ENCODE measurements at places on chromosomes 7 and 10. TPM values are rescaled to one million over a fixed set of nuclear protein-coding genes. Genes with fewer than 3 reads are reported as not detected.

Gene C10orf67
- total RNA-seq: 0.09 TPM

Gene SLC26A3
- total RNA-seq: not detected

Gene TMEM236
- total RNA-seq: 0.05 TPM

Gene NUDT1
- total RNA-seq: 98.7 TPM

Gene PLAU
- total RNA-seq: 87.2 TPM

Gene ZNF775
- 3.7 TPM for total RNA-seq

Gene ENO4
- total RNA-seq: 0.10 TPM

Gene GHRHR
- not detected for total RNA-seq

Gene SEC23IP
- total RNA-seq: 59.7 TPM

Gene MCM10
- 23.8 TPM for total RNA-seq

Gene NOD1
- 5.0 TPM for total RNA-seq

Gene SPDYE5
- total RNA-seq: not detected

Gene ANXA8
- total RNA-seq: 30.7 TPM

Gene MACC1
- total RNA-seq: not detected

Gene WEE2
- total RNA-seq: not detected

Gene ASIC3
- total RNA-seq: 10.5 TPM

Gene MKI67
- total RNA-seq: 65.1 TPM

Gene CTTNBP2
- total RNA-seq: 0.67 TPM

Gene LIPM
- not detected for total RNA-seq

Gene COL17A1
- 2.2 TPM for total RNA-seq

Gene RELN
- total RNA-seq: 0.04 TPM

Gene SCIN
- 0.31 TPM for total RNA-seq

Gene FFAR4
- 0.13 TPM for total RNA-seq

Gene TMEM213
- not detected for total RNA-seq

Gene PRKG1
- total RNA-seq: not detected

Gene PNPLA8
- 16.2 TPM for total RNA-seq

Gene OGDH
- total RNA-seq: 32.7 TPM

Gene OR6B1
- total RNA-seq: not detected

Gene TRIM74
- total RNA-seq: 0.39 TPM

Gene LIPJ
- not detected for total RNA-seq

Gene GCC1
- total RNA-seq: 14.0 TPM

Gene KCNH2
- 5.7 TPM for total RNA-seq

Gene SFRP4
- total RNA-seq: 3.7 TPM

Gene SPDYE11
- not detected for total RNA-seq

Gene APBB1IP
- 5.0 TPM for total RNA-seq

Gene HTR5A
- not detected for total RNA-seq

Gene TMEM225B
- 1.1 TPM for total RNA-seq

All from A549 treated with dexamethasone at 1 μM for 4 hours (cell line).